Right atrium auricular region (tissue), 2 donors: ENCODE measurements at places on chromosomes 3 and 15. TPM values are rescaled to one million over a fixed set of nuclear protein-coding genes. Genes with fewer than 3 reads are reported as not detected.

GRCh38 chr15:66997212-66997611 is 68.2 kb upstream of the SMAD3 start:
- no peak for DNase-seq

The SLC28A2 gene
- not detected for total RNA-seq

- DNase-seq: peak; percentile 46
Measured at GRCh38 chr3:139524841-139525636, 14.5 kb downstream of the RBP1 start.

DNA sequence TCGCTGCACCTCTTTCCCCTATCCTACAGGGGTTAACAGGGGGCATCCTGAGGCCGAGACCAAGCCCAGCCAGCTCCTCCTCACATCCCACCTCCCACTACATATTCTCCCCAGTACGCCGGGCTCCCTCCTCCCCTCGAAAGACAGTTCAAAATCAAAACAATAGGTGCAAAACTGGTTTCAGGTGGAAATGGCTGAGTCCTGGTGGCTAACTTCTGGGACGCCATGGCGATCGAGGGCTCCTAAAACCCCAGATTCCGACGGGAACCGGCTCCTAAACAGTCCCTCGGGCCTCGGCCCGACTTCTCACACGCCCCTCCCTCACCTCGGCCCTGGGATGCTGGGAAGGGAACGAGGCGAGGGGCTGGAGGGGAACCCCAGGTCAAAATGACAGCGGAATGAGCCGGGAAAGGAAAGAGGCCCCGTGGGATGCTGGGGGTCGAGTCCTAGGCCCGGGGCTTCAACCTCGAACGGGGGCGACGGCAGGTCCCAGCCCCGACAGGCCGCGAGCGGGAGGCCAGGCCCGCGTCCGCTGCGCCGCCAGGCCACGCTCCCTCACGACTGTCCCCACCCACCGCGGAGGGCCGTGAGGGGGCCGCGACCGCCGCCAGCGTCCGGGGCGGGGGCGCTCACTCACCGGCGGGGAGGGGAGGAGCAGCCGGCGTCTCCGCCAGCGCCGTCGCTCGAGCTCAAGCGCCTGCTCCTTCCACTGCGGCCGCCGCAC is 492 bp downstream of the TMCC1 start:
- peak; percentile 60 for DNase-seq

The KCNMB3 gene
- 1.6 TPM for total RNA-seq

The C3orf85 gene
- not detected for total RNA-seq

The COL6A5 gene
- total RNA-seq: not detected

DNA sequence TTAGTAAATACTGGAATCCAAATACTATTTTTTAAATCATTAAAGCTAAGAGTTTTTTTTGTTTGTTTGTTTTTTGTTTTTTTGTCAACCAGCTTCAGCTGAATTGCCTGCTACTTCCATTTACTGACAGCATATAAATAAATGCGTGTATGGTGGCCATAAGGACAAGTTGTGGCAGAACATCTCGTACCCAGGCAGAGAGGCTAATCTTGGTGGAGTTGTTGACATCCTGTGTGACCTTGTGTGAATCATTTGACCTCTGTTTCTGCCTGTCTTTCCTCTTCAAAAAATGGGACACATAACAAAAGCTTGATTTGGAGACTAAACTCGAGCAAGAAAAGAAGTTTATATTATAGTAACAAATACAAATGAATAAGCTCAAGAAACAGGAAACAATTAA is 734.2 kb downstream of the MCTP2 start:
- DNase-seq: no peak
